Urinary bladder (tissue), 4 donors: ENCODE measurements at places on chromosomes 11 and 22. TPM values are rescaled to one million over a fixed set of nuclear protein-coding genes. Genes with fewer than 3 reads are reported as not detected.

Gene GUCY1A2
- 58.5 TPM for total RNA-seq

Gene RGL4
- not detected for total RNA-seq

- peak; percentile 35 for DNase-seq
These were observed 20.1 kb downstream of the TMEM218 start for GRCh38 chr11:125091247-125091876.

GRCh38 chr11:74018331-74019005, 9.6 kb upstream of the UCP3 start:
- peak; percentile 52 for DNase-seq

- DNase-seq = no peak
These were observed 77.0 kb downstream of the RAB38 start for GRCh38 chr11:88098289-88098688.

DNA sequence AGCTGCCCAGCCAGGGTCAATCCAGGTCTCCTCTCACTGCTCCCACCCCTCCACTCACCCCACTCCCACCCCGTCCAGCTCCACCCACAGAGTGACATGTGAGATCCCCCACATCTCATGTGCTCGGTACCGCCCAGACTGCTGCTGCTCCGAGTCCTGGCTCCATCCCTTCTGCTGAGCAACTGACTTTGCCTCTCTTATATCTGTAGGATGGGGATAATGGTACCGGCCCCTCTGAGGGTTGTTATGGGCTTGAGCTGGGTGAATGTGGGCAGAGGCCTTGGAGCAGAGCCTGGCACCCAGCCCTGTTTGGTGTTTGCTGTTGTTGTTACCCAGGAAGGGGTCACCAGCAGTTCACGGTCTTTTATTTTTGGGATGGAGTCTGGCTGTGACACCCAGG, 77.0 kb downstream of the ST3GAL4 start:
- DNase-seq = no peak

DNA sequence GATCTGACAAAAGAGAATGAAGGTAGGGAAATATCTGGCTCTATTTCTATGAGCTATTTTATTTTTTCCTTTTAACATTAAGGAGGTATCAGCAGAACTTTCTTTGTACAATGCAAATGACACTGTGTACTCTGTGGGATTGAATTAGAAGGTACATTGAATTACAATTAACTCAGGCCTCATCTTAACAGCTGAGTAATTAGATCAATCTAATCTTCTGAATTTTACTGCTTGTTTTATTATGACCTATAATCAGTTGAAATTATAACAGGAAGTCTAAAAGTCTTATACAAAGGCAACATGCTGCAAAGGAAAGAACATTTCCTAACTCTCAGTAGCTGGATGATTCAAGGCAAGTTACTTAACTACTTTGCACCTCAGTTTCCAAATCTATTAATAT, 69.8 kb downstream of the RELT start:
- DNase-seq = no peak
